ENCODE measurements at places on chromosomes 11 and 22.

DNA sequence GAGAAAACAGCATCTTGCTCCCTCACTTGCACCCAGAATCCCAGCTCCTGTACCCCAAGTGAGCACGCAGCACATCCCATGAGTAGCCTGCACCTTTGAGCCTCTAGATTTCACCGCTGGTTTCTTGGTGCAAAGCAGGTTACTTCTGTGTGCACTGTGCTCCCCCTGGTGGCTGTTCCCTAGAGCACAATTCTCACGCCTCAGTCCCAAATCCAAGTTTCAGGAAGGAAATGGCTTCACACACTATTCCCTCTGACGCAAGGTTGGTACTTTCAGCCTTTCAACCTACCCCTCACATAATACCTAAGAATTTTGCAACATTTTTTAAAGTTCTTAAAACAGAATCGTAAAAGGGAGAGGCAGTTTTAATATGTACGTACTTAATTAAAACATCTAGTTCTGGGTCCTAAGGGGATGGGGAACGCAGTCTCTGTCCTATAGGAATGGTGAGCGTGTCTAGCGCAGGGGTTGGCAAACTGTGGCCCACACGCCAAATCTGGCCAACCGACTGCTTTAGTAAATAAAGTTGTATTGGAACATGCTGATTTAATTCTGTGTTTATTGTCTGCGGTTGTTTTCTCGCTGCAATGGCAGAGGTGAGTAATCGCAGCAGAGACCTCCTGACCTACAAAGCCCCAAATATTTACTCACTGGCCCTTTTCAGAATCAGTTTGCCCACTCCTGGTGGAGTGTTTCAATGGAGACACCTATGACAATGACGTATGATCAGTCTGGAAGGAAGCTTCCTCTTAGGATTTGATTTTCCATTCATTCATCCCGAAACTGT is 27.5 kb downstream of the DHCR7 start:
- DNase-seq: no peak

- no peak for DNase-seq
Observed at GRCh38 chr11:43356336-43356735, 2.4 kb upstream of the TTC17 start.

DNA sequence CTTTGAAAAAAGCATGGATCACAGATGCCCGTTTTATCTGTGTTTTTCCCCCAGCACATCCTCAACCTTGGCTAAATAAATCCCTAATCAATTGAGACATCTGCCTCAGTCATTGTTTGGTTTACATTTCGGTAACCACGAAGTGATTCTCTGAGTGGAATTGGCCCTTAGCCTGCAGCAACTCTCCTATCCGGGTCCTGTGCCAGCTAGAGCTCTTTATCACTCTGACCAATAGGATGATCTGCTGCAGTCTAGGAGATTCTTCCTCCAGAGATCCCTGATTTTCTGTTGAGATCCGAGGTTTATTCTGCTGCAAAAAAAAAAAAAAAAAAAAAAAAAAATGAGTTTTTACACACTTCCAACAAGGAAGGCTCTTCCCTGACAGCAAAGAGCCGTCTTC is 137.3 kb downstream of the KCNA4 start:
- DNase-seq: no peak

DNA sequence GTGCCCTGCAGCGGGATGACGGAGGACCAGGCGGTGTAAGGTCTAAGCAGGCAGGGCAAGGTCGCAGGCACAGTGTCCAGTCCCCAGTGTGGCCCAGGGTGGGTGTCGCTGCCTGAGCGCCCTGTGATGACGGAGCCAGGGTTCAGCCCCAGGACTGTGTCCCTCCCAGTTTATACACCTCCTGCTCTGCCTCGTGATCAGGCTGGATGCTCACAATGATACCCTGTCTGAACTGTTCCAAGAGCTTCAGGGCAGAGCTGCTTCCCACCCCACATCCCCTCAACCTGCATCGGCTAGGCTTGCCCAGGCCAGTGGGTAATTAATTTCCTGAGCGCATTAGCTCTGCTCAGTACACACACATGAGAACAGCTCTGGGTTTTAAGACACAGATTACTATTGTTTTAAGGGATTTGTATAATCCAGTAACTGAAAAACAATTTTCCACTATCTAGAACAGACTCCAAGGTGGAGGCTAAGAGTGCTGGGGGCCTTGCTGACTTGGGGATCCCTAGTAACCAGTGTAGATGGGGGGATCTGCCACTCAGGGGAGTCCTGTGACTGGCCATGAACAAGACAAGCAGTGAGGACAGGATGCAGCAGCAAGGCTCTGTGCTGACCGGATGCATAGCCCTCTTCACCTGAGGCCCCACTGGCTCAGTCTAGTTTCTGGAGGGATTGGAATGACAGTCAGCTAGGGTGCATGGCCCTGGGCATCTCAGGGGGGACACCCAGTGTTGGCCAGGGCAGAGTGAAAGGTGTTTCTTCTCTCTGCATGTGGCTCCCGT is 34.1 kb downstream of the GNAZ start:
- DNase-seq: no peak

- no peak for DNase-seq
Observed at GRCh38 chr11:27148506-27148905, 107.9 kb downstream of the BBOX1 start.

- DNase-seq: no peak
Observed at GRCh38 chr22:45428391-45429385, 15.2 kb downstream of the RIBC2 start.

DNA sequence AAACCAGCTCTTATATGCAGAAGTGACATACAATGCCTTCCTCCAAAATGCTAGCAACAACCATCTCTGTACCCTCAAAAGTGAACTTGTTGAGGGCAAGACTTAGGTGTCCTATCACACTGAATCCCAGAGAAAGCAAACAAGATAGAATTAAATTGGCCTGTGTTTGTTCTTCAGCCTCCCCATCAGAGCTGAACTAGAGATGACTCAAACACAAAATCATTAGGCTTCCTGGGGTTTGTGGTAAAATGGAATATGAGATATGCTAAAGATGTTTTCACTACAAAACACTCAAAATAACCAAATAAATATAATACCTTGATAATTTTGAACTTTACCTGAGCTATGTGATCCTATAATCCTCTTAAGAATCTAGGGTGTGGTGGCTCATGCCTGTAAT is 31.6 kb downstream of the ZNF214 start:
- DNase-seq: no peak

GRCh38 chr11:15471895-15472799 is 357.4 kb downstream of the INSC start:
- DNase-seq: no peak

GRCh38 chr22:23608583-23608982 is 23.5 kb downstream of the DRICH1 start:
- DNase-seq: no peak

DNA sequence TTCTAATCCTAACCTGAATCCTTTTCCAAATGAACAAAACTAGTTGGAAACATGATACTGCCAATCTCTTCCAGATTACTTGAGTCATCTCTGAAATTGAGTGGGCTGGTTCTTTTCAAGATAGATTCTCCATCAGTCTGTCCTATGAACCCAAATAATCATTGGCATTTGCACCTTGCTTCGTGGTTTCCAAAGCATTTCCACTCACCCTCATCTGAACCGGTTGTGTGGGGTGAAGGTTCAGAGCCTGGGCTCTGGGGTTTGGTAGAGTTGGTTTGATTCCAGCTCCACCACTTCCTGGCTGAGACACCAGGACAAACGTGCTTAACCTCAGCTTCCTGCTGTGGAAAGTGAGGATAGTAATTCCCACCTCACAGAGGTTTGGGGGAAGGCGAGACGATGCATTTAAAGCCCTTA is 206.4 kb upstream of the E2F8 start:
- DNase-seq: no peak

DNA sequence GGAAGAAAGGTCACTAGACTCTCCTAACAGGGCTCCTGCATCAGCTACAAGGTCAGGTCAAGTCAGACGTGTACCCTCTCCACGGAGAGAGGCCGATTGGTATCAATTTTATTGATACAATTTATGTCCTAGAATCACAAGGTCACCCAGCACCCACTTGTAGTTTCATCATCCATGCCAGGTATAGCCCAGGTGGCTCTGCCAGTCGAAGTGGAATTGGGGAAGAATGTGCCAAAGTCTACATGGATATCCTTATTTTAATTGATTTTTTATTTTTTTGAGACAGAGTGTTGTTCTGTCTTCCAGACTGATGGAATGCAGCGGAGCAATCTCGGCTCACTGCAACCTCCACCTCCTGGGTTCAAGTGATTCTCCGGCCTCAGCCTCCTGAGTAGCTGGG is 334.1 kb downstream of the SHANK2 start:
- no peak for DNase-seq

GRCh38 chr22:37782340-37783168 is 25.2 kb upstream of the GCAT start:
- DNase-seq: no peak

DNA sequence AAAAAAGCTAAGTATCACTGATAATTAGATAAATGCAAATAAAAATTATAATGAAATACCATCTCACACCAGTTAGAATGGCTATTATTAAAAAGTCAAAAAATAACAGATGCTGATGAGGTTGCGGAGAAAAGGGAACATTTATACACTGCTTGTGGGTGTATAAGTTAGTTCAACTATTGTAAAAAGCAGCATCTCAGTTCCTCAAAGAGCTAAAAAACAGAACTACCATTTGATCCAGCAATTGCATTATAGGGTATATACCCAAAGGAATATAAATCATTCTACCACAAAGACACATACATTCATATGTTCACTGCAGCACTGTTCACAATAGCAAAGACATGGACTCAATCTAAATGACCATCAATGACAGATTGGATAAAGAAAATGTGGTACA is 120.3 kb upstream of the ZBED5 start:
- no peak for DNase-seq

- no peak for DNase-seq
Observed at GRCh38 chr11:501683-502287, 5.3 kb downstream of the RNH1 start.
